ENCODE measurements at places on chromosomes 4 and X.

DNA sequence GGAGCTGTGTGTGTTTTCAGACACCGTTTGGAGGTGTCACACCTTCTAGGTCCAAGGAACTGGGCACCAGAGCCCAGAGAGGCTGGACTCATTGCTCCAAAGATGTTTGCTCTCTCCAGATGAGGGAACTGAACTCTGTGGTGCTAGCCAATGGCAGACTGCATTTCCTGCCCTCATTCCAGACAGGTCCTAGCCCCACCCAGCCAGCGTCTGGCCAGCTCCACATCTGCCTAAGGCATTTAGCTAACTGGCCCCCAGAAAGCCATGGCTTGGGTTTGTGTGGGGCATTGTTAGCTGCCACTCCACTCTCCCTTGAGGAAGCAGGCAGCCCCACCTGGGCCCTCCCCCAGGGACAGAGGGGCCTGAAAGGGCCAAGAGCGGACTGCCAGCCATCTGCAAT lies 11.4 kb downstream of the FGD1 start:
- DNase-seq, result no peak

DNA sequence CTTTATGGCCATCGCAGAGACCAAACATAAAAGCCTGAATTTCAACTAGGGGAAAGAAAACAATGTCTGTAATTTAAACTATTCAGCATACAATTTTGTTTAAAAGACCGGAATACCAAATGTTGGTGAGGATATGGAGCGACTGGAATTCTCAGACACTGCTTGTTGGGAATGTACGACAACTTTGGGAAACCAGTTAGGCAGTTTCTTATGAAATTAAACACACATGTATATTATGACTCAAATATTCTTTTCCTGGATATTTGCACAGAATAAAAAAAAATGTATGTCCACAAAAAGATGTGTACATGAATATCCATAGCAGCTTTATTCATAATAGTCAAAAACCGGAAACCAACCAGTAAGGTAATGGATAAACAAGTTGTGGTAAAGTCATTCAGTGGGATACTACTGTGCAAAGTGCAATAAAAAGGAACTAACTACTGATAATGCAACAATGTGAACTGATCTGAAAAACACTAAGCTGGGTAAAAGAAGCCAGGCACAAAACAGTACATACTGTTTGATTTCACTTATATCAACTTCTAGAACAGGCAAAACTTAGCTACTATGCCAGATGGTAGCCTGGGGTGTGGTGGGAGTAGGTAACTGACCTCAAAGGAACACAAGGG lies 152.7 kb upstream of the FTHL17 start:
- no peak for DNase-seq

GRCh38 chr4:74390677-74391076 lies 25.7 kb downstream of the EREG start:
- DNase-seq, result no peak

- no peak for DNase-seq
These were observed 283.3 kb downstream of the IL15 start for GRCh38 chr4:141919649-141920048.

- DNase-seq, result no peak
These were observed 296.4 kb upstream of the VCX start for GRCh38 chrX:7546551-7547080.

DNA sequence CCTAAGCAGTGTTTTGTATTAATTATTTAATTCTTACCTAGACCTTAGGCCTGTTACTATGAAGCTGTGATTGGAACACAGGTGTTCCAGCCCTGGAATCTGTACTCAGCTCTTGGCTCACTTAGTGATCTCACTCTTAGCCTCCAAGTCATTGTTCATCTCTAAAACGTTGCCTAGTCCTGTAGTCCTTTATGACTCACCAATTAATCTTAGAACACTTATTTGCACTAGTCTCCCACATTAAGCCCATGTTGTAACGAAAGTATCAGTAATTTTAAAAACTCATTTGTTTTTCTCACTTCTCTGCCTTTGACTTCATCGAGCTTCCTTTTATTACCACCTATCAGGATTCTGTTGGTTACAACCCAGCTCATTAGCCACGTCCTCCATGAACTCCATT lies 1224.7 kb upstream of the TENM3 start:
- no peak for DNase-seq

GRCh38 chrX:106612393-106612763 lies 600 bp downstream of the RADX start:
- DNase-seq, result no peak

DNA sequence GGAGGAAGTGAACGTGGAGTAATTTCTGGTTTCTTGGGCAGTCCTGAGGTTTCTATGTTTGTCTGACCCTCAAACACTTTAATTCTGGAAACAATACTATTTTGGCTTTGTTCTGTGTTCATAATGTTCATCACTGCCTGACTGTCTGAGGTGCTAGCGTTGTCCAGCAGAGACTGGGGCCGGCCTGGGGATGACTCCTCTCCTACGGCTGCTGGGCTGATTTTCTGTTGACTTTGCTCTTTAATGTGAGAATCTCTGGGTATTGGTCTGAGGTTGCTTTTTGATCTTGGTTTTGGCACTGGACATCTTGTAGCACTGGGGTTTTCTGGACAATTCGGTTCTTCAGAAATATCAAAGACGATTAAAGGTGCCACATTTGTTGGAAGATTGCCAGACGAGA lies 75.8 kb downstream of the RPS3A start:
- no peak for DNase-seq

- DNase-seq, result no peak
These were observed 18.0 kb upstream of the TMEM131L start for GRCh38 chr4:153448003-153448731.

GRCh38 chr4:138053641-138054301 lies 188.4 kb downstream of the SLC7A11 start:
- peak; percentile 63 for DNase-seq

GRCh38 chrX:32448320-32448719 lies 763.0 kb downstream of the DMD start:
- no peak for DNase-seq

GRCh38 chr4:140834839-140835495 lies 78.8 kb upstream of the TBC1D9 start:
- no peak for DNase-seq

DNA sequence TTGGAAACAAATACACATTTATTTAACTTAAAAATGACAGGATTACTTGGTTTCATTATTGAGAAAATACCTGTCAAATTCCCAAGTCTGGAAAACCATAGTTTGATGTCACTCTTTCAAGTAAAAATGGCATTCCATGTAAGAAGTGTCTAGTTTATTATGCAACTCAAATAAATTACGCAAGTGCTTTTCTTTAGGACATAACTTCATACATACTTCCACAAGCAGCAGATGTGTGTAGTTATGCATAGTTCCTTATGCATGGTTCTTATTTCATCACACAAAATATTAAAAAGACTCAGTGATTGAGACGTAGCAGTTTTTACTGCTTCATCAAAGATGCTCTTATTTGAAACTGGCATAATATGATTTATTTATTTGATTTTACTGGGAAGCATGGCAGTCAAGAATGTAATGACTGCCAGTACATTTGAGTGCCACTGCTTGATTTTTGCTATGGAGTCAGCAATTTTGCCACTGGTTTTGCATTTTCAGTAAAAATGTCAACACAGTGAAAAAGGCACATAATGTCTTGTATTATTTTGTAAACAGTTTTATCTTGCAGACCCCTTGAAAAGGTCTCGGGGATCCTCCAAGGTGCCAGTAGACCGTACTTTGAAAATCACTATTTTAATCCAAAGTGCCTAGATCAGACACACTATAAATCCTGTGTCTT lies 62.1 kb downstream of the CLCN3 start:
- DNase-seq, result no peak

DNA sequence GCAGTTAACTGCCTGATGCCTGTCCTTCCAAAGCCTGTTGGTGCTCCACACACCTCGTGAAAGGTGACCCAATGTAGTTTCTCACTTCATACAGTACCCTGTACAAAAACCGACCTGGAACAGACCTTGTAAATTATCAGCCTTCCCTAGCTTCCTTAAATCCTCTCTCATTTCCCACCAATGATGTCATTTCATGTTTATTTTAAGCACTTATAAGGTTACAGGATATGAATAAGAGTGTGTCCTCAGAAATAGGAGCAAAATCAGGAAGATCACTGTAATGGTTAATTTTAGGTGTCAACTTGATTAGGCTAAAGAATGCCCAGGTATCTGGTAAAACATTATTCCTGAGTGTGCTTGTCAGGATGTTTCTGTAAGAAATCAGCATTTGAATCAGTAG lies 44.7 kb downstream of the TMEM150C start:
- DNase-seq, result peak; percentile 16

DNA sequence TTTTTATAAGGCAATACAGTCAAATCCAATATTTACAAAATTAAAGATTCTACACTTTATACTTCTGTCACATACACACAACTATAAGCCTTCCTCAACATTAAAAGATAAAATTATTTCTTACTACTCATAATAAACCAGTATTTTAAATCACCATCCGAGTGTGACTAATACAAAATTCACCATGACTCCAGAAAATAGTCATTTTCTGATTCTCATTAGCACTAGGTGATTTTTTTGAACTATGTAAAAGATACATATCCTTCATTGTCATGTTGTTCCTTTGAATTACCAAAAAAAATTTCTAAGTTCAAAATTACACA lies 646 bp upstream of the SLC7A11 start:
- DNase-seq, result no peak

- DNase-seq, result no peak
These were observed 187.9 kb downstream of the CHM start for GRCh38 chrX:85859426-85859825.

DNA sequence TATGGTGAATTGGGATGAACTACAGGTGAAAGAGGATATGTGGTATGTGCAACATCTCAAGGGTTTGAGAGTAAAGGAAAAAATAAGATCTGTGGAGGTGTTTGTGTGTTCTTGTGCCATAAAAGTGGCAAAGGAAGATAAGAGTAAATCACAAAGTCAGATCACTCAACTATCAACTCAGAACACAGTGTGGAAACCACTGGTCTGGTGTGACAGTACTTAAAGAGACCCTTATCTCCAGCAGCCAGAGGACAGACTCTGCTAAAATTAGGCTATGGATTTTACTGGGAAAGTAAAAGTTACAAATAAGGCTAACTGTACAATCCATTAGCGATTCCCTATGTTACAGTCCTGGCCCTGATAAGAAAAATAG lies 54.0 kb upstream of the PRDM8 start:
- DNase-seq, result no peak

GRCh38 chr4:140884431-140885058 lies 128.4 kb upstream of the TBC1D9 start:
- DNase-seq, result peak; percentile 68

- DNase-seq, result no peak
These were observed 70.2 kb upstream of the PRPS2 start for GRCh38 chrX:12721042-12721441.

GRCh38 chr4:22941688-22942375 lies 249.1 kb downstream of the GBA3 start:
- DNase-seq, result no peak

DNA sequence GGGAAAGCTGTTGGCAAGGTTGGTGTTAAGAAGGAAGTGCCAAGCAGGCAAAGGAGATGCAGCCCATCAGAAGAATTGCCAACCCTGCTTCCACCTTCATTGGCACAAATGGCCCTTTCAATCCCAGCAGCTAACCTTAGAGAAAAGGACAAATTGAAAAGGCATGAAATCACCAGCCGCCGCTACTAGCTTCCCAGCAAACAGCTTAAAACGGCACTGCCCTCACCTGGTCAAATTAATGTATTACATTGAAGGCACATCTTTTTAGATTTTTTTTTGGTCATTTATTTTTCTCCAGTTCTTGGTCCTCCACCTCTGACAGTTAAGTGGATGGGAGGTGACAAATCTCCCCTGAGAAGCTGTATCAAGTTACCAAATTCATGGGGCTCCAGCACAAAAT lies 51.0 kb upstream of the NHSL2 start:
- peak; percentile 15 for DNase-seq

DNA sequence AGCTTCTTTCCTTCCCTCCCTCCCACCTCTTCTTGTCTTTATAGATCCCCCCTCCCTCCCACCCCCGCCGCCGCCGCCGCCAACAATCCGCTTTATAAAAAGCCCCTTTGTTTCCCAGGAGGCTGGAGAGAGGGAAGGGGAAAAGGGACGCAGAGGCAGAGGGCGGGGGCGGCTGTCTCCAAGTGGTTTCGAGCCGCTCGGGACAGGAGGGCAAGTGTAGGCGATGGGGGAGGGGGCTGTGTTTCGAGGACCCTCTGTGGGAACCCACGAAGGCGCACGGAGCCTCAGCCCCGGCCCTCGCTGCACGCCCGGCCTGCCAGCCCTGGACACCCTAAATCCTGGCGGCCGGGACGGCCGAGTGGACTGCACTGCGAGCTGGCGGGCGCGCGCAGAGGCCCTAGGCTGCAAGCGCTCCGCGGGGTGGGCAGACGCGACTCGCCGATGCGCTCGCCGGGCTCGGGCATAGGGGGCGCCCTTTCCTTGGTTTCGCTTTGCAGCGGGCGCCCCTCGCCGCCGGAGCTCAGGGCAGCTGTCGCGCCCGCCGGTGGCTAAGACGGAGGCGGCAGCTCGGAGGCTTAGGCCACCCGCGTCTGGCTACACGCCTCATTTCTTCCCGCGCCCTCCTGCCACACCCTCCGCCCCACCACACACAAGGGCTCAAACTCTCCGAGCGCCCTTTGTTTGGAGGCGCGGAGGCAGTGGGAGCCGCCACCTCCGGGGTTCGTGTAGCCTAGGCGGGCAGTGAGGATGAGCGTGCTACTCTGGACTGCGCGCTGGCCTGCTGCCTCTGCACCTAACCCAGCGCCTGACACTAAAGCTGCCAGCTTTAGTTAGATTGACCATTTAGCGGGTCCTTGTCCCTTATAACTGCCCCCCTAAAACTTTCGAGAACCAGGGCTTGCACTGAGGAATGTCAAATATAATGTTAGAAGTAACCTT lies 2.2 kb downstream of the MAMLD1 start:
- no peak for DNase-seq

DNA sequence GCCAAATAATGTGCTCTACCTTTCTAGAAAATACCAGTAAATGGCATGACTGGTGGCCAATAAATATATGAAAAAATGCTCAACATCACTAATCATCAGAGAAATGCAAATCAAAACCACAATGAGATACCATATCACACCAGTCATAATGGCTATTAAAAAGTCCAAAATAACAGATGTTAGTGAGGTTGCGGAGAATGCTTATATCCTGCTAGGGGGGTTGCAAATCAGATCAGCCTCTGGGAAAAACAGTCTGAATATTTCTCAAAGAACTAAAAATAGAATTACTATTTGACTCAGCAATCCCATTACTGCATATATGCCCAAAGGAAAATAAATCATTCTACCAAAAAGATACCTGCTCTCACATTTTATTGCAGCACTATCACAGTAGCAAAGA lies 115.1 kb downstream of the RASGEF1B start:
- no peak for DNase-seq

DNA sequence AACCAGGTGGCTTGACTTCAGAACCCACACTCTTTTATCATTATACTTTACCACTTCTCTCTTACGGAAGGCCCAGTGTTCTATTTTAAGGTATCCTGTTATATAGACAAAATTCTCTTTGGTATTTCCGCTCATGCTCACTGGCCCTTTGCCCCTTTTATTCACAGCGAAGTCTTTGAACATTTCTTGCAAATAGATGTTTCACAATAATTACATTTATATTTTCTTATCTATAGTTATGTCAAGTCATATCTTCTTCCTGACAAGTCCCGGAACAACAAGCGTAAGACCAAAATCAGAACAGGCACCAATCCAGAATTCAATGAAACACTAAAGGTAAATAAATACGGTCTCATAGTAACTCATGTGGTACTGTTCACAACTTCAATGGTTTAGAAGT lies 102.0 kb downstream of the SYTL5 start:
- no peak for DNase-seq
